ENCODE measurements at places on chromosomes 3 and 15. TPM values are rescaled to one million over a fixed set of nuclear protein-coding genes. Genes with fewer than 3 reads are reported as not detected.

- H3K4me3 ChIP-seq = no peak overlapping the region
- H3K27me3 ChIP-seq = no peaks in the 10 kb centered on the region
- no peak overlapping the region for H3K27ac ChIP-seq
- DNase-seq = no peak
- peaks cover 3% of the 10 kb centered on the region for H3K36me3 ChIP-seq
Observed at GRCh38 chr3:119395923-119396358, 67.5 kb downstream of the TMEM39A start.

DNA sequence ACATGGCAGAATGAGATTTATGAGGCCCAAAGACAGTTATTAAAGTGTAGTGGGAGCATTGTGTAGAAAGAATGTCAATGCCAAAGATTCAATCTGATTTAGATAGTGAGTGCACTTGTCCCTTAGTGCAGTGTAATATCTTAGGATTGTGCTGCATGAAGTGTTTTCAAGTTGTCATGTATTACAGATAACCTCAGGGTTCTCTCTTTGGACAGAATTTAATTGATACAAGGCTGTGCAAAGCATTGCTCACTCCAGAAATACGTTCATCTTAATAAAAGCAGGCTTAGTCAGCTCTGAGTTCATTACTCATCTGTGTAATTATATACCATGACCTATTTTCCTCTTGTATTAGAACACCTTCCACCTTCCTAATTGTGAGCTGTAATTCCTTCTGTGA is 16.0 kb upstream of the GPR171 start:
- no peak overlapping the region for H3K27ac ChIP-seq
- no peak for DNase-seq
- no peaks in the 10 kb centered on the region for H3K27me3 ChIP-seq
- peaks cover 25% of the 10 kb centered on the region for H3K4me1 ChIP-seq
- H3K4me3 ChIP-seq = no peak overlapping the region
- H3K36me3 ChIP-seq = peaks cover 30% of the 10 kb centered on the region

DNA sequence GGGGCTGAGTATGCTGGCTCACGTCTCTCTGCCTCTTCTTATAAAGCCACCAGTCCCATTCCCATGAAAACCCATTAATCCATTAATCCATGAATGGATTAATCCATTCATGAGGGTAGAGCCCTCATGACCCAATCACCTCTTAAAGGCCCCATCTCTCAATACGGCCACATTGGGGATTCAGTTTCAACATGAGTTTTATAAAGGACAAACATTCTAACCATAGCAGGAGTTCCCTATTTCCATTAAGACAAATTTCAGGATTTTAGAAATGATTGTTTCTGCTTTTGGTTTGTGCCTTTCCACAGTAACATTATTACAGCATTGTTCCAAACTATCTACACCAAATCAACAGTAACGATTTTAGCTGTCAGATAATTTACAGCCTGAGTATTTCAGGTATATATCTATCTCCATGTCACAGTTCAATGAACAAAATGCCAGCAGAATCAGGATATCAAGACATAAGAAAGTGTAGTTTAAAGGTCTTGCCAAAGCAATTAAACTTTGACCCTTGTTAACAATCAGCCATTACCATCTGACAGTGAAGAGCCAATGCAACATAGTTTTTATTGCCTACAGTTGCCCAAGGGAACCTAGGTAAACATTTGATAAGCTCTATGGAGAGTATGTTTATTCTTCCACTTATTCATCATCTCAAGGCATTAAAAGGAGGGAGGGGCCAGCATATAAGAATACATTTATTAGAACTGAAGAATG is 3.8 kb downstream of the TSPAN3 start:
- H3K27me3 ChIP-seq = no peaks in the 10 kb centered on the region
- H3K4me3 ChIP-seq = no peak overlapping the region
- DNase-seq = no peak
- peaks cover 61% of the 10 kb centered on the region for H3K4me1 ChIP-seq
- peak overlapping the region; percentile 31 for H3K27ac ChIP-seq

GRCh38 chr3:181699171-181699903 is 12.4 kb upstream of the SOX2 start:
- H3K27ac ChIP-seq = no peak overlapping the region
- no peaks in the 10 kb centered on the region for H3K36me3 ChIP-seq
- H3K4me3 ChIP-seq = no peak overlapping the region
- H3K4me1 ChIP-seq = peaks cover 6% of the 10 kb centered on the region
- no peak for DNase-seq

Gene CLDN1
- total RNA-seq = 11.4 TPM

- peaks cover 4% of the 10 kb centered on the region for H3K27me3 ChIP-seq
- no peak overlapping the region for H3K27ac ChIP-seq
- no peaks in the 10 kb centered on the region for H3K4me1 ChIP-seq
- H3K4me3 ChIP-seq = no peak overlapping the region
- no peak for DNase-seq
- no peaks in the 10 kb centered on the region for H3K36me3 ChIP-seq
Observed at GRCh38 chr3:99172736-99173657, 271.5 kb upstream of the DCBLD2 start.

Gene TBC1D23
- 32.7 TPM for total RNA-seq

Gene LYZL4
- total RNA-seq = not detected

DNA sequence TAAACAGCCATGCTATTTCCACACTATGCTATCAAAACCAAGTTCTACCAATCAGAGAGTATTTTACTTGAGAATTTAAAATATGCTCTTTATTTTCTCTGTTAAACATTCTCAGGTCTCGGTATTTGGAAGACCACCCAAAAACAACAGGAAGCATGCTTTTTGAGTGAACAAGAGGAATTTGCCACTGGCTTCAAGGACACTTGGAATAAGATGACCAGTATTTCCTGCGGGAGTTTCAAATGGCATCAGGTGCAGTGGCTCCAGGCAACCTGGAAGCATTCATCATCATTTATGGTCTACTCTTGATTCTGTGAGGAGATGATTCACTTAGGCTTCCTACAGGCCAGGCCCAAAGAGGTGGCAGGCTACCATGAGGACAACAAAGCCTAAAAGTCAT is 305.7 kb upstream of the ATP11B start:
- H3K36me3 ChIP-seq = no peaks in the 10 kb centered on the region
- H3K27ac ChIP-seq = no peak overlapping the region
- H3K4me3 ChIP-seq = no peak overlapping the region
- H3K27me3 ChIP-seq = no peaks in the 10 kb centered on the region

- no peaks in the 10 kb centered on the region for H3K27me3 ChIP-seq
- peaks cover 4% of the 10 kb centered on the region for H3K4me1 ChIP-seq
- H3K4me3 ChIP-seq = no peak overlapping the region
- H3K36me3 ChIP-seq = peaks cover 20% of the 10 kb centered on the region
Observed at GRCh38 chr3:29397406-29397805, 116.5 kb downstream of the RBMS3 start.

Gene GOLGA8J
- total RNA-seq = not detected

DNA sequence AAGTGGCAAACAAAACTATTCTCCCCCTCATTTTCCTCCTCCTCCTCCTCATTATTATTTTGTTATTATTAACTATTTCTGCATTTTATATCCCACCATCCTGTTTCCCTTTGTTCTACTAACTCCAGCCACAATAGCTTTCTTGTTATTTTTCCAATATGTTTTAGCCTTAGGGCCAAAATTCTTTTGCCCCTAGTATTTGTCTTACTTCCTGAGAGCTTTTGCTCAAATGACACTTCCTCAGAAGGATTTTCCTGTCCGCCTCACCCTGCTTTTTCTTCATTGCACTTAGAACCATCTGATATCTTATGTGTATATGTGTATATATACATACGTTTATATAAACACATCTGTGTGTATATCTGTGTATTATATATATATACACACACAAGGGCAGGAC is 32.7 kb upstream of the NUDT16 start:
- H3K36me3 ChIP-seq = no peaks in the 10 kb centered on the region
- H3K4me3 ChIP-seq = no peak overlapping the region
- no peak for DNase-seq
- H3K27me3 ChIP-seq = no peaks in the 10 kb centered on the region

Gene RTP1
- total RNA-seq = not detected

GRCh38 chr3:155737844-155738460 is 6.9 kb downstream of the PLCH1 start:
- no peak for DNase-seq
- H3K4me3 ChIP-seq = no peak overlapping the region
- peaks cover 14% of the 10 kb centered on the region for H3K27me3 ChIP-seq
- no peak overlapping the region for H3K27ac ChIP-seq

GRCh38 chr3:120353463-120353862 is 4.3 kb upstream of the LRRC58 start:
- H3K4me3 ChIP-seq = no peak overlapping the region
- H3K36me3 ChIP-seq = no peaks in the 10 kb centered on the region
- peaks cover 6% of the 10 kb centered on the region for H3K4me1 ChIP-seq
- peaks cover 11% of the 10 kb centered on the region for H3K27me3 ChIP-seq
- H3K27ac ChIP-seq = no peak overlapping the region
- no peak for DNase-seq

DNA sequence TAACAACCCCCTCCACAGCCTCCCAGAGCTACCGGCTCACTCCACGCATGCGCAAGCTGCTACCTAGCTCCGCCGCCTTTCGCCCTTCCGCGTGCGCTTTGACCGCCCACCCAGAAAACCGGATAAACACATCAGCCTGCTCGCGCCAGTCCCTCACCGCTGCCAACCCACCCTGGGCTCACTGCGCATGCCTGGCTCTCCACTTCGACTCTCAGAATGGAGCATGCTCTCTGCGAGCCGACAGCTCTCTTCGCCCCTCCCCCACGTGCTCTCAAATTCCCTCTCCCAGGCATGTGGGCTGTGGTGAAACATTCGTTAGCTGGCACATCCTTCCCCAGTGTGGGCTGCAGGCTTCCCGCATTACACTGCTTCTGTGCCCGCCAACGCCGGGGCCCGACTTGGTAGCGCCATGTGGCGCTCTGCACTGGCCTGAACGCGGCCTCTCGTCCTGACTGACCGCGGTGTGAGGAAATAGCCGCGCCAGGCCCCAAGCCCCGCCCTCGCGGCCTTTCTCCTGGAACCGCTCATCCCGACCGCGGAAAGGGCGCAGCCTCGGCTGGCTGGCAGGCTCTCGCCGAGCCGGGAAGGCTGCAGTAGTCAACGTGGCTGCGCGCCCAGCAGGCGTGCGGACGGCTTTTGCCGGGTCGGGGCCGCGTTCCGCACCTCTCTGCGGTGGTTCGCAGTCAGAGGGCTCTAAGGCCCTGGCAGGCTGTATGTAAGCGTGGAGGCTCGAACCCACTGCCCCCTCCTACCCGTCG is 445 bp upstream of the MSL2 start:
- peaks cover 42% of the 10 kb centered on the region for H3K4me1 ChIP-seq
- peak overlapping the region; percentile 98 for H3K27ac ChIP-seq
- DNase-seq = peak; percentile 99
- peaks cover 3% of the 10 kb centered on the region for H3K36me3 ChIP-seq

DNA sequence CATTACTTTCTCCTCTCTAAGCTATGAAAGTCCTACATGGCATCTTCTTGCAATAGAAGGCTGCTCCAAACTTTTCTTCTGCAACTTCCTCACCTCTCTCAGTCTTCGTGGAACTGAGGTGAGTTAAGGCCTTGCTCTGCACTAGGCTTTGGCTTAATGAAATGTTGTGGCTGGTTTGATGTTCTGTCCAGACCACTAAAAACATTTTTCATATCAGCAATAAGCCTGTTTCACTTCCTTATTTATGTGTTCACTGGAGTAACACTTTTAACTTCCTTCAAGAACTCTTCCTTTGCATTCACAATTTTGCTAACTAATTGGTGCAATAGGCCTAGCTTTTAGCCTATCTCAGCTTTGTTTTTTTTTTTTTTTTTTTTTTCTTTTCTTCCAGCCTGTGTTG is 335.3 kb upstream of the NECTIN3 start:
- no peak overlapping the region for H3K4me3 ChIP-seq
- no peaks in the 10 kb centered on the region for H3K36me3 ChIP-seq
- DNase-seq = no peak
- no peak overlapping the region for H3K27ac ChIP-seq

- peaks cover under 1% of the 10 kb centered on the region for H3K36me3 ChIP-seq
- H3K27ac ChIP-seq = no peak overlapping the region
- no peaks in the 10 kb centered on the region for H3K4me1 ChIP-seq
- H3K4me3 ChIP-seq = no peak overlapping the region
Observed at GRCh38 chr3:12394569-12395271, 89.6 kb upstream of the TSEN2 start.

DNA sequence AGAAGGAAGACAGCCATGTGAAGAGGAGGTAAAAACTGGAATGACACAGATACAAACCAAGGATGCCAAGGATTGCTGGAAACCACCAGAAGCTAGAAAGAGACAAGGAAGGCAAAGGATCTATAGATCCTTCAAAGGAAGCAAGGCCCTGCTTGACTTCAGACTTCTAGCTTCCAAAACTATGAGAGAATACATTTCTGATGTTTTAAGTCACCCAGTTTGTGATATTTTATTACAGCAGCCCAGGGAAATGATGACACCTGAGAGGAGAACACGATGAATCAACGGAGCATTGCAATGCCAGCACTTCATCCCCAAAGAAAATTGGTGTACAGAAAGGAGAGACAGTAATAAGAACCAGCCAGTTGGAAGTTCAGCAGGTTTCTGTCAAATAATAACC is 116.3 kb downstream of the MAGI1 start:
- H3K27ac ChIP-seq = no peak overlapping the region
- H3K27me3 ChIP-seq = no peaks in the 10 kb centered on the region
- H3K4me3 ChIP-seq = no peak overlapping the region
- no peak for DNase-seq
- peaks cover 26% of the 10 kb centered on the region for H3K4me1 ChIP-seq

Gene INAFM2
- 23.1 TPM for total RNA-seq

GRCh38 chr3:183392186-183393034 is 36.0 kb downstream of the MCF2L2 start:
- H3K36me3 ChIP-seq = no peaks in the 10 kb centered on the region
- no peaks in the 10 kb centered on the region for H3K27me3 ChIP-seq
- no peak for DNase-seq
- no peak overlapping the region for H3K4me3 ChIP-seq
- no peak overlapping the region for H3K27ac ChIP-seq

Gene DUOX2
- total RNA-seq = 1.6 TPM

Gene RLBP1
- not detected for total RNA-seq

DNA sequence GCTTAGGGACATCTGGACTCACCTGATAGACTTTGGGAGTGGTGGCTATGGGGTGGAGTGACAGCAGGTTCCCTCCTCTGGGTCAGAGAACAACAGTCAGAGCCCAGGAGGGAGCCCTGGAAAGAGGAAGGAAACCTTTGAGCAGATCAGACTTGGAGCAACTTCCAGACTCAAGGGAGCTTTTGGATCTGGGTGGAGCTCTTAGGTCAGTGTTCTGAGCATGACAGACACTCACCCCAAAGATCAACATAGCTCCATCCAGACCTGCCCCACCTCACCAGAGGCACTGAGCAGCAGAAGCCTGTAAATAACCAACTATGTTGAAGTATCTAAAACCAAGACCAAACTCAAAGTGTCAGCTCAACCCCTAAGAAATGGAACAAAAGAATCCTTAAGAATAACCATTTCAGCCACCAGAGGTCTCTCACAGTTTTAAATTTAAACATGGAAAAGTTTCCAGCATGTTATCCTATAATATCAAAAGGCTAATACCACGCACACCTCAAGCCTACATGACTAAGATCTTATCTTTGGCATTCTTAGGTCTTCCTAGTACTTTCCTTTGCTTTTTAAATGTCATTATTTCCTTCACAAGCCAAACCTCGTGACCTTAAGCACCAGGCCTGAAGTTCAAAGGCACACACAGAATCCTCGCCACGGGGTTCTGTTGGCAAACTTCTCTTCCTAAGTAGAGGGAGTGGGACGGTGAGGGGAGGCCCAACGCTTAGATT is 56.4 kb downstream of the UMPS start:
- no peaks in the 10 kb centered on the region for H3K27me3 ChIP-seq
- no peak overlapping the region for H3K27ac ChIP-seq
- H3K36me3 ChIP-seq = peaks cover 2% of the 10 kb centered on the region
- peaks cover 13% of the 10 kb centered on the region for H3K4me1 ChIP-seq
